T-helper 1 cell (primary cell): ENCODE measurements at places on chromosomes 2 and 18.
A peak's percentile ranks its signal among the peaks of the same experiment; 100 is the strongest.

DNA sequence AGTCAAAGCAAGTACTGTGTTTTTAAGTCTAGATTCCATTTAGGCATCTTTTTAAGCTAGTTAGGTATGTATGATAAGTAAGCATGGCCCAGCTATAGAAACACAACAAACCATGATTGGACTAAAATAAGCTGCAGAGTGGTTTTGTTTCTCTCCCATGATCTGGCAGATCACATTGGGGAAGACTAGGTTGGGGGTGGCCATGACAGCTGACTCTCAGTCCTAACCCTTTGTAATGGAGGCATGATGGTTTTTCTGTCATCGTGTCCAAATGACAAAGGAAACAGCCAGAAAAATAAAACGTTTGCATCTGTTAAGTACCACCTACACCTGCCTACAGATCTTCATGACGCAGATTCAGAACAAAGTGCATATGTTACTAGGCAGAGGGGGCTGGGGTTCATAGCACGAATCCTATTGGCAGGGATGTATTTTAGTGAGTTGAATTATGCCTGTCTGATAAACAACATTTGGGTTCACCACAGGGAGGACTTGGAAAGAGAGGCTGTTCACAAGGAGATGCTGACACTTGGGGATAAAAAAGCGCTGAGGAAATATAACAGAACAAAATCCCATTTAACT, 33.8 kb upstream of the GALNT5 start:
- no peak for DNase-seq

DNA sequence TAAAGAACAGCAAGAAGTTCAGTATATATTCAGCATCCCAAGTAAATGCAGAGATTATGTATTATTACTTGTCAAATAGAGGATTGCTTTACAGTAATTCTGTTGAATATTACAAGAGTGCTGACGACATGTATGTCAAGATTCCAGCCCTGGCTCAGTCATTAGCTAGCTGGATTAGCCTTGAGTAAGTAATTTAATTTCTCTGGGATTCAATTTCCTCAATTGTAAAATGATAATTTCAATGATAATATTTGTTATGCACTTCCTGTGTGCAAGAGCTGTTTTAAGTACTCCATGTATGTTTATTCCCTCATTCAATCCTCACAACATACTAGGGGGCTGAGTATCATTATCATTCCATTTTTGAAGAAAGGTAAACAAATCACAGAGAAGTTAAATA, 44.0 kb downstream of the TCF4 start:
- no peak for DNase-seq

DNA sequence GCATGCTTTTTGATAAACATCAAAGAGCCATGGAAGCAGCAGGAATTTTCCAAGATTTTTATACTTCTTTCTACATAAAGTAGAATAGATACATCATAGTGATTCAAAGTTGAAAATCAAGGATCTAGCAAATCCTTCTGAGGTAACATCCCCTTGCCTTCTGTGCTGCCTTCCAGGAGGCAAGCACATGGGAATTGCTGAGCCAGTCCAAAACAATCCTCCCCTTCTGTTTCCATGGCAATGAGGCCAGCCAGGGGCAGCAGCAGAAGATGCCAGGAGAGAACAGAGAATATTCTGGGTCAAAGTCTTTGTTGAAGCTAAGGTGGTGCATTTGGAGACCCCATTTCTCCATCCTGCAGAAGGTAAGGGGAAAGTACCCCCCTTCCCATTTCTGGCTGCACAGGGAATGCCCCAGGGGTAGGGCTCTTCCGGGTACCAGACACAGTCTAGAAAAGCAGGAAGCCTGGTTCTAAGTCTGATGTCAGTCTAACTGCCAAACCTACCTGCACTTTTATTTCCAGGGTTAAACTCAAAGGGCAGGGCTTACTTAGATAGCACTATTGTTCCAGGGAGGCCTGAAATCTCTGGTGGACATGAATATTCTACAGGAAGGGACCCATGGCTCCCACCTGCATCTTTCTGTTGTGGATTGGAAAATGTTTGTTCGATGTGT, 22.1 kb downstream of the CENPA start:
- no peak for DNase-seq

DNA sequence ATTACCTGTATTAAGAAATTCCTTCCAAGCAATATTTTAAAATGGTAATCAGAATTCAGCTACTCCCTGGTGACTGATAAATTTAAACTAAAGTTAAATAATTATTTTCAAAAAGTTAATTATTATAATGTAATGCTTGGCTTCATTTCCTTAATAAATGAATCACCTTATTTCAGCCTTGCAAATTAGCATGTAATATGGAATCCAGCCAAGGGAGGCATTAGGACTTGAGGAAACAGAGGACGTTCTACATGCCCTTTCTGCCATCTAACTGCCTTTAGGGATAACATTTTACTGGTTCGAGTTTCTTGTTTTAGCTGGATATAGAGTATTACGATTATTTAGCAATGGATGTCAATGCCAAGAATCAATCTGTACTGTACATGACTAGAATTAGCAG, 636.3 kb downstream of the TSN start:
- DNase-seq = no peak

DNA sequence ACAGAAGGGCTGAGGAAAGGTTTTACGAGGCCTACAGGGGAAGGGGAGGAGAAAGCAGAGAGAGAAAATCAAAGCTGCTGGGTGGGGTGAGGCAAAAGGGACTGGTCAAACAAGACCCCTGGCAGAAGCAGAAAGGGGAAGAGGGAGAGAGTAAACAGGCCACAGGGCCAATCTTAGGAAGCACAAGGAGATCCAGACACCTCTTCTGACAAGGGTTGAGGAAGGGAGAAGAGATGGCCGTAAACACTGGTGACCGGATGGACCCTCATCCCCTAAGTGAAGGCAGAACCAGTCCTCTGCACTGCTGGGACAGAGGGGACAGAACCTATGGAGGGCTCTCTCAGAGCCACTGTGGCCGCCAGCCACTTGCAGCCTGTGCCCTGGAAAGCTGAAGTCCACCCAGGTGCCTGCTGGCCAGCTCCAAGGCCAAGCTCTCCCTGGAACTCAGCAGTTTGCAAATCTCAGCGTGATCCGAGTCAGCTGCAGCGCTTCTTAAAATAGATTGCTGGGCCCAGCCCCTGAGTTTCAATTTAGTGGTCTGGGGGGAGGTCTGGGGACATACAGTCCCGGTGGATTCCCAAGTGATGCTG, 108.8 kb downstream of the TMEM163 start:
- DNase-seq = no peak

- no peak for DNase-seq
These were observed 24.4 kb upstream of the EIF2AK3 start for GRCh38 chr2:88651646-88652045.

- no peak for DNase-seq
These were observed 88.3 kb downstream of the RHOB start for GRCh38 chr2:20534913-20535801.

DNA sequence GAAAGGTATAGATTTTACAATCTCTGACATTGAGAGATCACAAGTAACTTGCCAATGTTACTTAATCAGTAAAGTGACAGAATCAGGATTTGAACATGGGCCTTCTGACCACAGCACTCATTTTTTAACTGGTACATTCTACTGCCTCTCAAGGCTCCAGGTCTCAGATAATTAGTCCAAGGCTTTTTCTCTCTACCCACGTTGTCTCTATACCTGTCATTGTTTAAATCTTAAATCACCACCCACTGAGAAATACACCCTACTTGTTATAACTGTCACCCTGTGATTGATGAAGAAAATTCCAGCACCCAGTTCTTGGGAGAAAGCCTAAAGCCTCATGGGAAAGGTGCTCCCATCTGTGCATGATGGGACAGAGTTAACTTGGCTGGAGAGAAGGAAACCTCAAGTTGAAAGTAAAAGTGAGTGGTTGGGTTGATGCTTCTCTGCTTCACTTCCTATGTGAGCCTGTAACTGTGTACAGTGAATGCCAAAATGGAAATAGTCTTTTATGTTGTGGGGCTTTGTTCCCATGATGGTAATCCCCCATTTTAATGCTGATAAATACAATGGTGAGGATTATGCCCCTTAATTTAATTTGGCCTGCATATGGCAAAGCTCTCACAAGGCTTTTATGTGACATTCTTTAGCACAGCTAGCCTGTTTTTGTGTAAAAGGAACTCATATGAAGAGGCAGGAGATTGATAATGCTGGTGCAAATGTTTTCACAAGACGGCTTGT, 190.1 kb upstream of the SP5 start:
- DNase-seq = no peak

DNA sequence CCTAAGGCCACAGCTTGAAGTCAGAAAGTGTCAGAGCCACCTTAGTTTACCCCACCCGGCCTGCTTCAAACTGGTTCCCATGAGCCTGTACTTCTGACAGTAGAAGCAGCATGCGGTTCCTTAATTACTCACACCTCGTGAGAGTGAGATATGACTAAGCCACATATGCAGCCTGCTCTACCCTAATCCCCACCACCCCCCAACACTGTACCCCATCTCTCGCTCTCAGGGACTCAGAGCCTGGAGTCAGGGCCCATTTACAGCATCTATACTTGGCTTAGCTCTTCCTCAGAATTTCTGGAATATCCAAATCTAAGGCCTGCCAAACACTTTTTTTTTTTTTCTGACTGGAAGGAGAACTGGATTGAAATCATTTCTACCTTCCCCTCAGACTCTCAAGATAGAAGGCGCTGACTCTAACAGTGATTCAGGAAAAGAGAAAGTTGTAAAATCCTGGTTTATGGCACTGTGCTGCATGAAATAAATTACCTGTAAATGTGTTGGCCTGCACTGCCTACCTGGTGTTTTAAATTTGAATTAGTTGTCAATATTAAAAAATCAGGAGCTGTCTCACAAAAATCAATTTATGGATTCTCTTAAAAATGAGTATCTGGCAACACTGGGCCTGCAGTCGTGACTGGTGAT, 360.0 kb downstream of the RND3 start:
- DNase-seq = no peak

- no peak for DNase-seq
These were observed 263.2 kb downstream of the TGIF1 start for GRCh38 chr18:3713166-3713565.

DNA sequence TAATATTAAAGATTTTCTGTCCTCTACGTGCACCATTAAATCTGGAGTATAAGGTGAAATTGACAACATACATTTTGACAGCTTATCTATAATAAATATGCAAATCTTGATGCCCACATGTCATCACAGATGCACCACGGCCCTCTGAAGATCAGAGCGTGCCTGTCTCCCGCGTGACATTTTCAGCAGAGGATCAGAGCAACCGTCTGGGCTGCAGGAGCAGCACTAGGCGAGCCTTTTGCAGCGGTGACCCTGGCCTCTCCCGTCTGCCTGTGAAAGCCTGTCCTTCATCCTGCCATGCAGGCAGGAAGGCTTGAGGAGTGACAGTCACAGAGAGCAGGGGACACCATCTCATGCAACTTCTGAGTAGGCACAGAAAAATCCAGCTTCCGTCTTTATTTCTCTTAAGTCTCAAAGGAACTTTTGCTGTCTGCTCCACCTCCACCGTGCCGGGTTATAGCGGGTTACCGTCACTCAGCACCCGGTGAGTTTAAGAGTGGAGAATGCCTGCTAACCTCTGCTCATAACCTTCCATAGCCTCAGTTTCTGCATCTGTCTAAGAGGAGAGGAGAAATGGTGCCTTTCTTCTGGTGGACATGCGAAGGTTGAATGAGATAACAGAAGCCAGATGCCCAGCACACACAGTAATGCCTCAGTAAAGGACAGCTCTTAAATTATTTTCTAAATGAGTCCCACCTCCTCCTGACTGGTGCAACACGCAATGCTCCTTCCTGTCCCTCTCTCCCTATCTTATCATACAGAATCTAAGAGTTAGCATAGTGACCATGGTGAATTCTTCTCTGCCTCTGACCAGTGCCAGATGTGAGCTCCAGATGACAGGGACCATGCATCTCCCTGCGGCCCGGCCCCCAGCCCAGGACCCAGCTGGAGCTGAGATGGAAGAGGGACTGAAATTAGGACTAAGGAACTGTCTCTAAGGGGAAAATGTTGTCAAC, 43.8 kb downstream of the CELF4 start:
- no peak for DNase-seq

DNA sequence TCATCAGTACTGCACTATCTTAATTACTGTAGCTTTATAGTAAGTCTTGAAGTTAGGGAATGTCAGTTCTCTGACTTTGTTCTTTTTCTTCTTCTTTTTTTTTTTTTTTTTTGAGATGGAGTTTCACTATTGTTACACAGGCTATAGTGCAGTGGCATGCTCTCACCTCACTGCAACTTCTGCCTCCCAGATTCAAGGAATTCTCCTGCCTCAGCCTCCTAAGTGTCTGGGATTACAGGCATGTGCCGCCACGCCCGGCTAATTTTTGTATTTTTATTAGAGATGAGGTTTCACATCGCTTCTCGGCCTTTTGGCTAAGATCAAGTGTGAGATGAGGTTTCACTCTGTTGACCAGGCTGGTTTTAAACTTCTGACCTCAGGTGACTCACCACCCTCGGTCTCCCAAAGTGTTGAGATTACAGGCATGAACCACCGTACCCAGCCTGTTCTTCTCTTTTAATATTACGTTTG, 41.9 kb upstream of the TANC1 start:
- DNase-seq = no peak

DNA sequence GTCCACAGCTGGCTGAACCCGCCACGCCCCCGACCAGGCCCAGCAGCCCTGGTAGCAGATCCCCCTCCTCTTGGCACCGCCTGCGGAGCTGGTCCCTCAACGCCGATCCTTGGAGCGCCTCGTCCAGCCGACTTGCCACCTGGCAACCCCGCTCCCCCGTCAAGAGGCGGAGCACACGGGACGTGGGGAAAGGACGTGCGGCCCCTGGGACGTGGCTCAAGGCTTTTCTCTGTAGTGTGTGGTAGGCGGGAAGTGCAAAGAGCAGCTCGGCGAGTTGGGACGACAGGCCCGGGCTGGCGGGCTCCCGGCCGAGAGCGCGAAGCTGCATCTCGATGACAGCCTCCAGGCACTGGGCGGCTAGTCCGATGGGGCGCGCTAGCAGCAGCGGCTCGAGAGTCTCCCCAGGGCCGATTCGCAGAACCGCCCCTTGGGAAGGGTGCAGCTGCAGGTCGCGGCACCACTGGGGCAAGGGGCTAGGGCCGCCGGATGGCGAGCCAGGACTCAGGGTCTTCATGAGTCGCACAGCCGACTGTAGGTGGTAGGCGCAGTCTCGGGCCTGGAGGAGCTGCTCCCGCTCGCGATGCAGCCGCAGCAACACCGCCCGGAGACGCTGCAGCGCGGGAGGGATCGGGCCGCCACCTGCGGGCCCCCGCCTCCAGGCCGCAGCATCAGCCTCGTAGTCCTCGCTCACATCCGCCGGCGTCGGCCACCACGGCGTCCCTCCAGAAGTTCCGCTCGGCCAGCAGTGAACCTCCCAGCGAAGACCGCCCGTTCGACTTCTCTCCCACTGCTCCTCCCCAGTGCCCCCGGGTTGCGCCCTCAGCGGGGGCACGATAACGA, 617 bp downstream of the CCDC142 start:
- peak; percentile 39 for DNase-seq
